Activated CD4-positive, alpha-beta T cell treated with anti-CD3 and anti-CD28 coated beads, Interleukin-2, amount 50 U/mL, for 4 hours (primary cell): ENCODE measurements at places on chromosomes 4 and X.

- DNase-seq: no peak
Observed at GRCh38 chrX:69988955-69989394, 60.8 kb downstream of the AWAT2 start.

DNA sequence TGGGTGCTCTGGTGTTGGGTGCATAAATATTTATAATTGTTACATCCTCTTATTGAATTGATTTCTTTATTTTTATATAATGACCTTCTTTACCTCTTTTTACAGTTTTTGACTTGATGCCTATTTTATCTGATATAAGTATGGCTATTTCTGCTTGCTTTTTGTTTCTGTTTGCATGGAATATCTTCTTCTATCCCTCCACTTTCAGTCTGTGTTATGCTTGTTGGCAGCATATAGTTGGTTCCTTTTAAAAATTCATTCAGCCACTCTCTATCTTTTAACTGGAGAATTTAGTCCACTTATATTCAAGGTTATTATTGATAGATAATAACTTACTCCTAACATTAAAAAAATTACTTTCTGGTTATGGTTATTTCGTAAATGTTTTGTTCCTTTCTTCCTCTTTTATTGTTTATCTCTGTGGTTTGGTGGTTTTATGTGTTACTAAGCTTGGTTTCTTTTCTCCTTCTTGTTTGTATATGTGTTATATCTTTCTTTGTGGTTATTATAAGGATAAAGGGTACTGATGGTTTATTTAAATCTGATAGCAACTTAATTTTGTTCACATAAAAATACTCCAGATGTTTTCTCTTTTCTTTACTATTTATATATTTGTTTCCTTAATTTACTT lies 69.5 kb downstream of the IL15 start:
- DNase-seq: no peak

GRCh38 chrX:136390921-136391320 lies 90.2 kb downstream of the ADGRG4 start:
- no peak for DNase-seq

- no peak for DNase-seq
Observed at GRCh38 chr4:125481334-125482045, 166.7 kb downstream of the FAT4 start.
